ENCODE measurements at places on chromosomes 11 and 22. TPM values are rescaled to one million over a fixed set of nuclear protein-coding genes. Genes with fewer than 3 reads are reported as not detected.

Gene SNU13
- total RNA-seq, result 201 TPM

Gene KRTAP5-2
- not detected for total RNA-seq

DNA sequence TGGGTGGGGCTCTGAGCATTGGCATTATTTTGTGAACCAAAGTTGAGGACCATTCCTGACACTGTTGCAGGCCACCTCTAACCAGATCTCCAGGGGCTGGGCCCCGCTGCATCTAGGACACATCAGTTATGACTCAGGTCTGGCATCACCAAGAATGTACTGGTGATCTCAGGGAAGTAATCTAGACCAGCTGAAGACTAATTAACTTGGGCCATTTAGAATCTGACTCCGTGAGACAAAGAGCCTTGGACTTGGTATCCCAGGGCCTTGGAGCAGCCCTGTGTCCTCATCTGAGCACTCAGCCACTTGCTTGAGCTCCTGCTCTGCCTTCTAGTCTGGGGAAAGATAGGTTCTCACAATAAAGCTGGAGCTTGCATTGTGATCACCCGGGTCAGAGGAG lies 200.6 kb downstream of the KIRREL3 start:
- DNase-seq, result no peak

Gene RCN1
- total RNA-seq, result 177 TPM

GRCh38 chr11:72591785-72592502 lies 82.3 kb downstream of the PDE2A start:
- DNase-seq, result no peak

Gene SPCS2
- total RNA-seq, result 38.1 TPM

DNA sequence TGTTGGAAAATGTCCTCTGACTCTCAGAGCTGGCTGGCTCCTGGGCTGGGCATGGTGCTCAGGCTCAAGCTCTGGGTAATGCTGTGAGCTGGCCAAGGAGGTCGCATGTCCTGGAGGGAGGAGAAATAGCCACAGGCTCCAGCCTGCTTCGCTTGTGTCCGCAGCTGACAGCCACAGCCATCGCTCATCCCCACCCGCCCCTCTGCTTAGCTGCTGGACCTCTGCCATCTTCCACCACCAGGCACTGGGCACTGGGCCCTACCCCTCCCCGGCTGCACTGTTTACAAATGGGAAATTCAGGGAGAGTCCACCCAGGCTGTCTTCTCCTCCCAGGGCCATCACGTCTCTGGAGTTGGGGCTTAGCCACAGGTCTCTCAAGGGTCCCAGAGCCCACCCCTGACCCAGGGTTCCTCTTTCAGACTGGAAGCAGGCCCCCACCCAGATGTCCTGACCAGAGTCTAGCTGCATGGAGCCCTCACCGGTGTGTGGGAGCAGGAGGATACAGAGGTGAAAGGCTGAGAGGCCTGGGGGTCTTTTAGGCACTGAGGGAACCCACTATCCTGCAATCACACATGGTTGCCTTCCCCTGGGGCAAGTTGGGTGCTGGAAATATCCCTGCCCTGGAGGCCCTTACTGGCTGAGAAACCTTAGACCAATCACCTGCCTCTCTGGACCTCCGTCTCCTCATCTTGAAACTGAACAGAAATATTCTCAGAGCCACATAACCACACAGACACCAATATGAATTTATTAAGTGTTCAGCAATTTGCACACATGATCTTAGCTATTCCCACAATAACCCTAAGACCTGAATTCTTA lies 62.7 kb downstream of the CD82 start:
- no peak for DNase-seq

GRCh38 chr11:112269139-112269538 lies 8.5 kb upstream of the PLET1 start:
- no peak for DNase-seq

- DNase-seq, result no peak
Measured at GRCh38 chr11:117511931-117512539, 184.4 kb downstream of the CEP164 start.

DNA sequence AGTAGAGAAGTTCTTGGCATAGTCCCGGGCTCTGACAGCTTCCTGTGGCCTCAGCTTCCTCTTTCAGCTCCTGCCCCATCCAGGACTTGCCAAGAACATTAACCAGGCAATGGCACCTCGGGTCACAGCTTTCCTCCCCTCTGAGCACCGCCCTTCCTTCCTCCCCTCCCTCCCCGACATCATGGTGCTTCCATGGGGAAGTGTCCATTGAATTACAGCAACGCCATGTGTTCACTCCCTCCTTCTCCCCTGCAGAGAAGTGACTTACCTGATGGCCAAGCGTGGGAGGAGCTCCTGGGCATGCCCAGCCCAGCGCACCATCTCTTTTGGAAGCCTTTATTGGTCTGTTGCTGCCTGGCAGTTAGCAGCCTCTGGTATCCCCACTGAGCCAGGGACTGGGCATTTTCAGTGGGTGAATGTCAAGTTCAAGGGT lies 25.8 kb upstream of the DAGLA start:
- DNase-seq, result no peak

DNA sequence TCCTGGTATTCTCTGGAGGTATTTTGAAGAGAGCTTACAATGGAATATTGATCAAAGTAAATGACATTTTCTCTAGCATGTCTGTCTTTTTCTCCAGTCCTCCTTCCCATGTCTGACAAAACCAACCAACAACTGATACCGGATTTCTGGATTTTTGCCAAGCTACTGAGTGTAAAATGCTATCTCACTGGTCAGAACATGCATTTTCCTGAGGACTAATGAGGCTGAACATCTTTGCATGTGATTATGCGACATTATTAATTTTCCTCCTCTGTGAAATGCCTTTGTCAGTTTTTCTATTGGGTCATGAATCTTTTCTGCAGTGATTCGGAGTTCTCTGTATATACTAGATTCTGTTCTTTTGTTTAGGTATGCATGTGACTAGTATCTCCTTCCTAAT lies 51.4 kb downstream of the CDON start:
- DNase-seq, result no peak

Gene ESRRA
- 58.8 TPM for total RNA-seq

DNA sequence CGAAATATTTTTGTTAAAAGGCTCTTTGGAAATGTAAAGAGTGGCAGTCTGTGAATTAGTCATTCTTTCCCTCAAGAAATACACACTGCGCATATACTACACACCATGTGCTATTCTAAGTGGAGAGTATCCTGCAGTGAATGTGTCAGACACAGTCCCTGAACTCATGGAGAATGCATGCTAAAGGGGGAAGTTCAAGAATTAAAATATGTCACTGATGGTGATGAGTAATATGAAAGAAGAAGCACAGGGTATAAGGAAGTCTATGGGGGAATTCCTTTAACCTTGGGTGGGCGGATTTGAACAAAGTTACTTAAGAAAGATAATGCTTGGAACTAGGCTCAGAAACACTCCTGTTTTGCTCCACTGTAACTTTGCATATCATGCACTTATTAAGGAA lies 153.0 kb downstream of the LRRC4C start:
- DNase-seq, result no peak

Gene GSTT4
- not detected for total RNA-seq

Gene CRACR2B
- total RNA-seq, result 18.3 TPM

- no peak for DNase-seq
Measured at GRCh38 chr22:18066181-18066859, 11.5 kb upstream of the PEX26 start.

Gene MYOD1
- total RNA-seq, result not detected

Gene CABP4
- total RNA-seq, result 0.17 TPM

Gene ISX
- total RNA-seq, result not detected

DNA sequence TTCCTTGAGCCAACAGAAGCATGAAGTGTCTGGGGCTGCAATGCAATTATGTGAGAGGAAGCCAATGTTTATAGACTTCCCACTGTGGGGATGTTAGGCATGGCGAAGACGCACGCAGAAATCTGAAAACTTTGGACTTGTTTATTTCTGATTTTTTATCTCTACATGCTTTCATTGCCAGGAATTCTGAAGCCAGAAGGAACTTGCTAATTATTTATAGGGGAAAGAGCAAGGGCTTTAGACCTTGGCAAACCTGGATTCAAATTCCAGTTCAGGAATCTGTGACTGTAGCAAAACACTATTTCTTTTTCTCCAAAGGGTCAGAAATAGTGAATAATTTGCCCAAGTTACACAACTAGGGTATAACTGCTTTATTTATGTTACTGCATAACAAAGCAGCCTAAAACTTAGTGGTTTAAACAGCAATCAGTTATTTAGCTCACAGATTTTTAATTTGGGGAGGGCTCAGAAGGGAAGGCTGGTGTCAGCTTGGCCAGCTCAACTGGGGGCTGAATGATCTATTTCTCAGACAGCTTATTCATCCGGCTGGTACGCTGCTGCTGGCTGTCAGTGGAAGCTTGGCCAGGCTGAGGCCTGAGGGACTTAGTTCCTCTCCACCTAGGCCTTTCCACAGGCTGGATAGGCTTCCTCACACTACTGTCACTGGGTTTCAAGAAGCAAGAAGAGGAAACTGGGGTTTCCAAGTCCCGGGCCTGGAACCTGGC lies 1.9 kb upstream of the OR6Q1 start:
- no peak for DNase-seq

Gene OR8A1
- total RNA-seq, result not detected

DNA sequence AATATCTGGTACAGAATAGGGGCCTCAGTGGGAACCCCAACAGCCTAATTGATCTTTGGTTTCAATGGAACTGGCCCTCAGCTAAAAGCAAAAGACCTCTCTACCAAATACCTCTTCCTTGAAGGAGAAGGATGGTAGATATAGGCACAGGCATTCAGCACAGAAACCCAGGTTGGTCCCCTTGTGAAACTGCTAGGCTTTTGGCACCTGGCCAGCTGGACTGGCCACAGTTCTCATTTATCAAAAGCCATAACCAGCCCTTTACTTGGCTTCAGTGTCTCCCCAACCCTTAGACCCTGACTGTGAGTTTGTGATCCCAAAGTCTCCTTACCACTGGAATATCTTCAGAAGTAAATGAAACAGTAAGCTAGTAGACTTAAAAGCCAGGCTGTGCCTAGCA lies 152.9 kb downstream of the TENM4 start:
- DNase-seq, result no peak

Gene CCDC87
- 0.58 TPM for total RNA-seq

DNA sequence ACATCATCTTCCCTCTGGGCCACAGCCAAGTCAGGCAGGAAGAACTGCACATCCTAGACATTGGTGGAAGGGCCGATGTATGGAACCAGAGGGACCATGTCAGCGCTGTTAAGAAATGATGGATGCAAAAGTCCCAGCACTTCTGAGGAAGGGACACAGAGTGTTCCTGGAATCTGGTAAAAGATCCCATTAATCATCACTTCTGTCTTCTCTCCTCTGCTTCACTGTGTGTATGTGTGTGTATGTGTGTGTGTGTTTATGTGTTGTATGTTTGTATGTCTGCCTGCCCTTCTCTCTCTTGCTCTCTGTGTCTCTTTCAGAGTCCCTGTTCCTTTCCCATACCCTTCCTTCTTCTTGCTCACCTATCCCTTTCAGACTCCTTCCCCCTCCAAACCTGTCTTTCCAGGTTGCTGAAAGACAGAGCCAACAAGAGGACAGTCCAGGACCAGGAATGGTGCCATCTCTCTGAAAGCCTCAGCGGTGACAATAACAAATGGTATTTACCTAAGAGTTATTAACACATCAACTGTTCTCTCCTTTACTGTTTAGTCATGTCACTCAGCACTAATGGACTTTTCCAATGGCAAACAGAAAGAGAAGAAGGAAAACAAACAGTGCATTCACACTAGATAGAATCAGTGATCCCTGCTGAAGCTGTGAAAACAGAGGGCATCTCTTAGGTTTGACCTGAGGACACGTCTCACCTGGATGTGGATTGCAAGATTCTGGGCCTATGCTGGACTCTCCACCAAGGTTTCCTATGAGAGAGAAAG lies 47.1 kb downstream of the EHF start:
- DNase-seq, result no peak

GRCh38 chr11:77089004-77089545 lies 13.6 kb upstream of the OMP start:
- no peak for DNase-seq

Gene AQP11
- 0.75 TPM for total RNA-seq

GRCh38 chr22:27137871-27138337 lies 480.5 kb downstream of the MIAT start:
- no peak for DNase-seq

Gene MS4A3
- not detected for total RNA-seq

DNA sequence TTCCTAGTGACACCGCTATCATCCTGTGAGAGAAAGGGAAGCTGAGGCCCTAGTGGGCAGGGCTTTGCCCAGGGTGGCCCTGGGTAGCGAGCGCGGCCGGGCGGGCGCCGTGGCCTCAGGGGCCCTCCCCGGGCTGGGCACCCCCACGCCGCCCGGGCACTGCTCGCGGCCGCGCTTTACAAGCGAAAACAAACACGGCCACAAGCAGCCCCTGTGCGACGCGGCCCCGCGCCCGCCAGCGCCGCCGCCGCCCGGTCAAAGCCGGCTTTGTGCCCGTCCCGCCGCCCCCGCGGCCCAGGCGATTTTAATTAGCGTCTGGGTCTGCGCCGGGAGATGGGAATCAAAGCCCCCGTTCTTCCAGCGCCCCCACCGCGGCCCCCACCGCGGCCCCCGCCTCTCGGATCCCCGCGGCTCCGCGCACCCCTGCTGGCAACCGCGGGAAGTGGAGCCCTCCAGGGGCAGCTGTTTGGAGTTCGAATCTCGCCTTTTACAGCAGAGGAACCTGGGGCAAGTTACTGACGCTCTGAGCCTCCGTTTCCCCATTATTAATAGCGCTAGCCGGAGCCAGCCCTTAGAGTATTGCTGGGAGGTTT lies 47.9 kb downstream of the CHRDL2 start:
- DNase-seq, result no peak

GRCh38 chr22:39152511-39153219 lies at the start of gene CBX7:
CBX7 (minus strand) TSS chr22:39152680; CDS start chr22:39152444, 236 bp downstream.
- DNase-seq, result no peak

DNA sequence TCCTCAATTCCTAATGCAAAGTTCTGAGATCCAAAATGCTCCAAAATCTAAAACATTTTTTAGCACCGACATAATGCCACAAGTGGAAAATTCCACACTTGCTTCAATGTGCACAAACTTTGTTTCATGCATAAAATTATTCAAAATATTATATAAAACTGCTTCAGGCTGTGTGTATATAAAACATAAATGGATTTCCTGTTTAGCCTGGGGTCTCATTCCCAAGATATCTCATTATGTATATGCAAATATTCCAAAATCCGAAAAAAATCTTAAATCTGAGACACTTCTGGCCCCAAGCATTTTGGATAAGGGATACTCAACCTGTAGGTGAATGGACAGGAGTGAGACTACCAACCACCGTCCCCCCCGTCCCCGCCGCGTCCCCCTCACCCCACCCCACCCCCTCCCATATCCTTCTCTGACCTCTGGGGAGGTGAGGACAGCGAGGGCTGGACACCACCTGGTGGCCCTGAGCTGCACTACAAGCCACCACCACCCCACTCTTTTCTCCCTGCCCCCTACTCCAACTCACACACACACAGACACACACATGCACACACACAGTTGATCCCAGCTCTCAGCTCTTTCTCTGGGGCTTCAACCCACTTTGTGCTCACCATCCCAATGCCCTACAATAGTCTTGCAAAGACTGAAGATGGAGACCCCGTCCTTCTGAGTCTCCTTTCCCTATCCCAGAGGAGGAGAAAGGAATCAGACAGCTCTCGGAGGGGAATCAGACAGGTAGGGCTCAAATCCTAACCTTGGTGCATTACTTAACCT lies 101.0 kb downstream of the PDE2A start:
- DNase-seq, result no peak

Gene SAA4
- 1.3 TPM for total RNA-seq

Gene CDHR5
- total RNA-seq, result not detected

Data from kidney epithelial cell (primary cell).